ENCODE measurements at places on chromosomes 1 and 21. TPM values are rescaled to one million over a fixed set of nuclear protein-coding genes. Genes with fewer than 3 reads are reported as not detected.

DNA sequence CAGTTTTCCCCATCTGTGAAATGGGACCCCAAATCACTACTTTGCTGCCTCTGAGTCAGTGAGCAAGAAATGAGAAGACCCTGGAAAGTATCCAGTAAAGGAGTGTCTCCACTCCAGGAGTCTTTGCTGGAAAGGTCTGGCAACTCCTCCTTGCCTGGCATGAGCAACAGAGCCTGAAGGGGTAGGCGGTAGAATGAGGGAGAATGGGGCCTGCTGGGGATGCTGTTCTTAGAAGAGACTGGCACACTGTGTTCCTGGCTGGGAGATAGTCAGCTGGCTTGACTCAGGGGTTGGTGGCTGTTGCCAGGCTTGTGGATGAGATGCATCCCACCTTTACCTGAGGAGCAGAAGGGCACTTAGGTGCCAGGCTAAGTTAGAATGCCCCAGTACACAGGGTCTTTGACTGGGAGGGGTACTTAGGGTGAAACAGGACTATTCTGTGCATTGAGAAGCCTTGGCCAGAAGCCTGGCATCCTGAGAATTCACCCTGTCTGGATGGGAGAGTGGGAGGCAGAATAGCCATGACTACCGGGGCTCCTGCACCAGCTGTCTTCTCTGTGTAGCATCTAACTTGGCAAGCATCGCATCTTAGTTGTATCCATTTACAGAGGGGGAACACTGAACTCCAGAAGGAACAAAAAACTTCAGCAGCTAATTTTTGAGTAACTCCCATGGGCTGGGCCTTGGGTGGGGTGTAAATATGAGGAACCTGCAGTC lies 2.5 kb downstream of the MFSD2A start:
- DNase-seq: no peak

- DNase-seq: no peak
Observed at GRCh38 chr1:93716941-93717368, 35.3 kb upstream of the BCAR3 start.

Gene PLA2G4A
- total RNA-seq: 17.8 TPM

DNA sequence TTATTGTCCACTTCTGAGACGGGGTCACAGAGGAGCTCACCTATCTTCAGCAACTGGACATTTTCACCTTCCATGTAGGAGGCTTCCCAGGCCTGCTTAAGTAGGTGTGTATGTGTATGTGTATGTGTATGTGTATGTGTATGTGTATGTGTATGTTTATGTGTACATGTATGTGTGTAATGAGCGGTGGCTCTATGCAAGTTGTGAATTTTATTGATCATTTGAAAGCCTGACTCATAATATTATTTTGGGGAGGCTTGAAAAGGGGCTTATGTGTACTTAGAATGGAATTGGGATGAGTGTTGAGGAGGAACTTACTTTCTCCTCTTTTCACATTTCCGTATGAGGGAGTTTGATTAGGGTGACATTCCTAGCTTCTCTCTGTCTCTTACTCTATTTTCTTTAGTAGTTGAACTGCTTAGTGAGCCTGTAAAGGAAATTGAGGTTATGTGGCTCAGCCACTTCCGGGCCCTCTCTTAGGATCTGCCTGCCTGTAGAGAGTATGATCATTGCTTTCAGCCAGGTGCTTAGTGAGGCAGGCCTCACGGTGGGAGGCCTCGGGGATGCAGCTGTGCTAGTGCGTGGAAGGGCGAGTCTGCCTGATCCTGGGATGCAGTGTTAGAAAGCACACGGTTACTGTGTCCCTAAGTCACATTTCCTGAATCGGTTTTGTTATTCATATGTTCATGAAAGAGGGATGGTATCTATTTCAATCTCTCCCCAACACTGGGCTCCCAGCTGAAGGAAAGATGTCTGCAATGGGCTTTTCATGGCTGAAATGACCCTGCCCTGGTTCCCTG lies 61.0 kb downstream of the IER5 start:
- no peak for DNase-seq

DNA sequence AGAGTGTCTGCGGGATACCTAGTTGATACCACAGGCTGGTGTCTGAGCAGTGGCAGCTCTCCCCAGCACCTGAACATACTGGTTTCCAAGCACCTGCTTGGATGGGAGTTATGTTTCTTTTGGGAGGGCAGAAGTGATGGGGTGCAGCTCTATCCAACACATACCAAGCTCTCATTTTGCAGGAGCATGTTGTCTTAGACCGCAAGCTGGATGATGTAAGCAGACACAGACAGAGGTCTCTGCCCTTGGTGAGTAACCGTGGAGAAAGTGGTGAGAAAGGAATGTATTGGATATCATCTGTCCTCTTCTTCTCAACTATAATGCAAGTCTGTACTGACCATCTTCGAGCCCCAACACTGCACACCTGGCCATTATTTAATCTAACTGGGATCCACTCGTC lies 37.4 kb downstream of the ZNF496 start:
- no peak for DNase-seq

DNA sequence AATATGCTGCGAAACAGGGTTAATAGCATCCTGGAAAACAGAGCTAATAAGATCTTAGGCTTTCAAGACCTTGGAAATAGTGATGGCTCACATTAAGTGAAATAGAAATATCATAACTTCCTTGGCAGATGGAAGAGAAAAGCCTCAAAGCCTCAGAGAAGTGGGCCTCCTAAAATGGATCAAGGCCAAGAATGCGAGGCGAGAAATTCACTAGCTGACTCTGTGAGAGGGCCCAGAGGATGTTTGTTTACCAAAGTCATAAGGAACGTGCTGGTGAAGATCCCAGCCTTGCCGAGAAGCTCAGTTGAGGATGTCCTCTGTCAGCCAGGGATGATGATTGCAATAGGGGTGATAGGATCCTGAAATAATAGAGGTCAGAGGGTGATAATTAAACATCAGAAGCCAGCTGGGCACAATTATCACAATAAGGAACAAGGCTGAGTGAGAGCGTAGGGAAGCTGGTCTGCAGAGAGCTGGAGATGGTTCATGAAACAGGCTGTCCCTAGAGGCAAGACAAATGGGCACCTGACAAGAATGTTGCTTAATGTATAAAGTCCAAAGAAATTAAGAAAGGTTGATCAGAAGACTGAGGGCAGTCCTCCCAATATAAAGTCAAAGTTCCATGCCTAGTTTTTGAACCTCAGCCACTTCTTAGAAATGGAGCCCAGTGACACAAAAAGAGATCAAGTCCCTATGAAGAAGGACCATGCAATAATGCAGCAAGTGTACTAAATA lies 101.7 kb upstream of the COG2 start:
- no peak for DNase-seq

GRCh38 chr1:205600085-205600484 lies 31.7 kb downstream of the ELK4 start:
- DNase-seq: peak; percentile 52

Gene NTMT2
- total RNA-seq: not detected

Gene RNU1-3
- total RNA-seq: under 0.01 TPM

Data from umbilical cord (tissue), 2 donors.